Breast epithelium (tissue), 4 donors: ENCODE measurements at places on chromosomes 6 and 20. TPM values are rescaled to one million over a fixed set of nuclear protein-coding genes. Genes with fewer than 3 reads are reported as not detected.

GRCh38 chr6:120214088-120214499 is 864.5 kb upstream of the MAN1A1 start:
- H3K4me3 ChIP-seq: no peak overlapping the region
- DNase-seq: no peak
- H3K4me1 ChIP-seq: no peaks in the 10 kb centered on the region
- no peak overlapping the region for H3K27ac ChIP-seq
- H3K36me3 ChIP-seq: no peaks in the 10 kb centered on the region

DNA sequence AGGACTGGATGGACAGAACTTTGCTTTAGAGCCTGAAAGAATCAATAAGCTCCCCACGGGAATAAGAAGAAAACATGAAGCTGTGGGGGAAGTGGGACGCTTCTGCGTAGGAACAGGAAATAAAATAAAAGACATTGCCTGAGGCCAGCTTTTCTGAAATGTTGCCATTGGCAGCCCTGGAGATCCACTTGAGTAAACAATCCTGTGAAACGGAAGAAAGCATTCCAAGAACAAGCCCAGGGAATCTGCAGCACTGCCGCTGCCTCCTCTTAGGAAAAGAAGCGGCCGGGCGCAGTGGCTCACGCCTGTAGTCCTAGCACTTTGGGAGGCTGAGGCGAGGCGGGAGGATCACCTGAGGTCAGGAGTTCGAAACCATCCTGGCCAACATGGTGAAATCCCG is 182.3 kb upstream of the RALGAPA2 start:
- DNase-seq: no peak
- no peaks in the 10 kb centered on the region for H3K36me3 ChIP-seq
- H3K27ac ChIP-seq: no peak overlapping the region
- H3K27me3 ChIP-seq: peaks cover 3% of the 10 kb centered on the region
- no peaks in the 10 kb centered on the region for H3K4me1 ChIP-seq
- no peak overlapping the region for H3K4me3 ChIP-seq

DNA sequence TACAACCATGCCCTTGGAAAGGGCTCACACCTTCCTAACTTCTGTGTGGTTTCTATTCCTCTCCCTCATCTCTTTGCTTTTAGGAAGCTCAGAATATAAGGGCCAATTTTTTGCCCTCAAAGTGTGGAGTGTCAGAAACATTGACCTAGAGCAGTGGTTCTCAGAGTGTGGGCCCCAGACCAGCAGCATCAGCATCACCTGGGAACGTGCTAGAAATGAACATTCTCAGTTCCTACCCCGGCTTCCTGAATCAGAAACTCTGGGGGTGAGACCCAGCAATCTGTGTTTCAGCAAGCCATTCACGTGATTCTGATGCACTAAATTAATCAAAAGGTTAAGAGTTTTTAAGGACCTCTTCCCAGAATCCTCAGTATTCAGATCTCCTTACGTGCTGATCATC is 47.9 kb upstream of the IL17A start:
- H3K4me1 ChIP-seq: no peaks in the 10 kb centered on the region
- no peak overlapping the region for H3K27ac ChIP-seq
- H3K4me3 ChIP-seq: no peak overlapping the region
- no peak for DNase-seq
- no peaks in the 10 kb centered on the region for H3K27me3 ChIP-seq

- H3K36me3 ChIP-seq: no peaks in the 10 kb centered on the region
- no peaks in the 10 kb centered on the region for H3K27me3 ChIP-seq
- H3K4me1 ChIP-seq: peaks cover 2% of the 10 kb centered on the region
- no peak for DNase-seq
- no peak overlapping the region for H3K4me3 ChIP-seq
Measured at GRCh38 chr6:113381959-113382358, 475.2 kb upstream of the MARCKS start.

DNA sequence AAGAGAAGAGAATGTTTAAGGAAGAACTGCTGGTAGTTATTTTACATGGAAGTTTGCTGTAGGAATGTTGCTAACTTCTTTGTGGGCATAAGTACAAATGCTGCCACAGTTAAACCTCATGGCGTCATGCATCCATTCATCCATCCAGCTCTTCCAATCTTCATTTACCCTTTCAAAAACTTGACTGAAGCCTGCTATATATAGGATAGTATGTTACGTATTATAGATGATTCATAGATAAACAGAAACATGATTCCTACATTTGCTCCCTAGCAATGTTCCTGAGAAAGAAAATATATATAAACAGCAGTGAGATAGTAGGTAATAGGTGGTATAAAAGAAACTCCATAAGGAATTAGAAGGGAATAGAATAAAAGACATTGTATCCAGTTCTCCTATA is 93.7 kb downstream of the NDUFAF5 start:
- H3K27me3 ChIP-seq: no peaks in the 10 kb centered on the region
- H3K36me3 ChIP-seq: no peaks in the 10 kb centered on the region
- no peak overlapping the region for H3K27ac ChIP-seq

DNA sequence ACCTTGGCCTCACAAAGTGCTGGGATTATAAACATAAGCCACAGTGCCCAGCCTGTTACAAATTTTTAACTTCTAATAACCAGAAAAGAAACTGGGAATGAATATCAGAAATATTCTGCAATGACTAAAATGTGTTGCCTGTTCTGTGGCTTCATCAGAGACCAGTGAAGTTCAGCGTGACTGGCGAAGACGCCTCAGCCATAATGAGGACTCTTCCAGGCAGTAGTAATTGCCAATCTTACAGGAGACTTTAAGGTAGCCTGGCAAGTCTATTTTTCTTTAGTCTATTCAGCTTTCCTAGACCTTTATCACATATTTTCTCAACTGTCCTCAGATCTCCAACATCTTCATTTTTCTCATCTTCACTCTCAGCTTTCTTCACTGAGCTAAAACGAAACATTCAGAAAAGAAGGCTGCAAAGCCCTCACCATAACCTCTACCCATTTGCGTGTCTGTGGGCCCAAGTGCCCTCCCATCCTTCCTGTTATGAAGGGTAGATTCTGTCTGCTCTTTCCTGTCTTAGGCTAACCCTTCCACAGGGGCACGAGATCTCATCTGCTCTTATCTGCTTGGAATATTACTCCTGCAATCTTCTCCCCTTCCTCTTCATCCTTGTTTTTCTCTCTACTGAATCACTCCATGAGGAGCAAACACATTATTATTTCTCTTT is 42.0 kb upstream of the OLIG3 start:
- H3K4me1 ChIP-seq: no peaks in the 10 kb centered on the region
- H3K27ac ChIP-seq: no peak overlapping the region
- H3K4me3 ChIP-seq: no peak overlapping the region
- no peak for DNase-seq
- no peaks in the 10 kb centered on the region for H3K27me3 ChIP-seq

GRCh38 chr6:114176726-114177125 is 166.1 kb downstream of the HS3ST5 start:
- H3K27ac ChIP-seq: no peak overlapping the region
- no peak for DNase-seq
- no peak overlapping the region for H3K4me3 ChIP-seq
- H3K36me3 ChIP-seq: no peaks in the 10 kb centered on the region

DNA sequence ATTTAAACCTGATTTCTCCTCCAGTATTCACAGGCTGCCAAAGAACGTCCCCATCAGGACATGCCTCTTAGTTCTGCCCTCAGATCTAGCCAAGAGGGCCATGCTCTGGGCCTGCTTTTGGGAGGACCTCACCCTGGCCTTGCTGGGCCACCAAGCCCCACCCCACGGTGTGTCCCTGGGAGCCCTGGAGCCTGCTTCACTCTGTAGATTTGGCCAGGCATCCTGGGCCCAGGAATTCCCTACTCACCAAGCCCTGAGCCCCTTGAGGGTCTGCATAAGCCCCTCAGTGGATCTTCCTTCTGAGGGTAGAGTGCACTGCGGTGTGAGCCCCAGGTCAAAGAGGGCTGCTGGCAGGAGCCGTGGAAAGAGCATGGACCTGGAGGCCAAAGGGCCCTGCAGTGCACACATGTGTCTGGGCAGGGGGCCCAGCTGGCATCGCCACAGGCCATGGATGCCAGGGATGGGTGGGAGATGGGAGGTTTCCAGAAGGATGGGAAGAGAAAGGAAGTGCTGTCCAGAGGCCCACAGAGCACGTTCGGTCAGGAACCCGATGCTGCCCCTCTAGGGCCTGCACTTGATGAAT is 98.0 kb downstream of the DACT2 start:
- DNase-seq: peak; percentile 32
- no peaks in the 10 kb centered on the region for H3K36me3 ChIP-seq
- H3K4me3 ChIP-seq: no peak overlapping the region
- peaks cover 6% of the 10 kb centered on the region for H3K4me1 ChIP-seq

DNA sequence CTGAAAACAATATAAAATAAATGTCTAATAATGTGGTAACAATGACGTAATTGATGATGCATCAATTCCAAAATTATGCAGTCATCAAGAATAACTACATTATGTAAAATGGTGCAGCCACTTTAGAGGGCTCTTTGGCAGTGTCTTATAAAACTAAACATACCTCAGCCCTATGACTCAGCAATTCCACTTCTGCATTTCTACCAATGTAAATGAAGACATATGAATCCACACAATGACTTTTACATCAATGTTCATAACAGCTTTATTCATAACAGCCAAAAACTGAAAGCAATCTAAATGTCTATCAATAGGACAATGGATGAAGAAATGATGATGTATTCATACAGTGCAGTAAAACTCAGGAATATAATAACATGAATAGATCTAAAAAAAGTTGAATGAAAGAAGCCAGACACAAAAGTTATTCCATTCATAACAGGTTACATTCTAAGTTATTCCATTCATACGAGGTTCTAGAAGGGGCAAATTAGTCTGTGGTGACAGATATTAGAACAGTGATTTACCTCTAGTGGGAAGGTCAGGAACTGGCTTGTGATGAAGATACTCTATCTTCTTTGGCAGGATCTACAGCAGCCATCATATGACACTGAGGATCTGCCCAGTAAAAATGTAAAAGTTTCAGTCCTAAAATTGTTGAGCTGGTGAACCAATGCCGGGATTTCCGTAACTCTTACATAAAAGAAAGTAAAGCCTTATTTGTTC is 396.1 kb downstream of the PLCB1 start:
- H3K4me3 ChIP-seq: no peak overlapping the region
- H3K27ac ChIP-seq: no peak overlapping the region
- no peaks in the 10 kb centered on the region for H3K36me3 ChIP-seq
- H3K27me3 ChIP-seq: no peaks in the 10 kb centered on the region

DNA sequence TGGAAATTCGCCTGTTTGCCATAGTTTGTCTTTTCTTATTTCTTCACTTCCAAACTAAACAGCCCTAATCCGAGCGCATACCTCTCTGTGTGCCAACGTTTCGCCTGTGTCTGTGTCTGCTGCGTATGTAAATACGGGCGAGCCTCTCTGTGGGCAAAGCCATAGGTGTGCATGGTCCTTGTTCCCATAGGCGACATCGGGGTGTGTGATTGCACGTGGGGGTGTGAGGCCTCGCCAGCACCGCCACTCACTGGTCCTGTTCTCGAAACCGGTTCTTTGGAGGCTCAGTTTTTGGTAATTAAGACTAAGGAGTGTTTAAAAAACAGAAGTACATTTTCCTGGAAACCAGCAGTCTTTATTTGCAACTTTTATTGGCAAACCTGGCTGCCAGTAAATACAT is 6.0 kb upstream of the FOXC1 start:
- no peaks in the 10 kb centered on the region for H3K36me3 ChIP-seq
- no peak overlapping the region for H3K27ac ChIP-seq
- H3K4me1 ChIP-seq: no peaks in the 10 kb centered on the region
- H3K27me3 ChIP-seq: peaks cover 44% of the 10 kb centered on the region
- DNase-seq: no peak

- no peak overlapping the region for H3K27ac ChIP-seq
- no peak for DNase-seq
- no peaks in the 10 kb centered on the region for H3K36me3 ChIP-seq
- no peaks in the 10 kb centered on the region for H3K27me3 ChIP-seq
Measured at GRCh38 chr20:33621717-33622400, 40.3 kb upstream of the C20orf144 start.

- no peak overlapping the region for H3K4me3 ChIP-seq
- DNase-seq: no peak
- no peaks in the 10 kb centered on the region for H3K4me1 ChIP-seq
- H3K27ac ChIP-seq: no peak overlapping the region
- H3K36me3 ChIP-seq: no peaks in the 10 kb centered on the region
Measured at GRCh38 chr6:51112731-51113130, 294.1 kb downstream of the TFAP2B start.

GRCh38 chr20:30168025-30168799 is 1089.3 kb upstream of the DEFB115 start:
- DNase-seq: no peak
- H3K27ac ChIP-seq: no peak overlapping the region
- no peak overlapping the region for H3K4me3 ChIP-seq
- no peaks in the 10 kb centered on the region for H3K27me3 ChIP-seq

GRCh38 chr6:84892671-84893070 is 128.3 kb upstream of the TBX18 start:
- no peak overlapping the region for H3K27ac ChIP-seq
- H3K36me3 ChIP-seq: no peaks in the 10 kb centered on the region
- no peak overlapping the region for H3K4me3 ChIP-seq
- H3K4me1 ChIP-seq: no peaks in the 10 kb centered on the region
- DNase-seq: no peak
- H3K27me3 ChIP-seq: no peaks in the 10 kb centered on the region

DNA sequence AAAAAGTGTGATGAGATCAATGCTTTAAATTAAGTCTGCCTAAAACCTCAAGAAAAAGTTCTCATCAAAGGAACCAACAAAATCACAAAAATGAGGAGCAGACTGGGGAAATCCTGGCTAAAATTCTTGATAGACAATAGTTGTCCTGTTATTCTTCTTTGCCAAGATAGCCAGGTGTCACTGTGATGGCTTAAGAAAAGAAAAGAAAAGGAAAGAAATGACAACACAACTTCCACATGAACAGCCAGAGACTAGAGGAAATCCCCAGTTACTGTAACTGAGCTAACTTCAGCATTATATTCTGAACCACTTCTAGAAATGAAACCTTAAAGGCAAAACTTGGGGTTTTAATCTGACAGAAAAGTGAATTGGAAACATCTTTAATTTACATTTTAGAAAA is 129.6 kb downstream of the CD24 start:
- H3K4me3 ChIP-seq: no peak overlapping the region
- H3K4me1 ChIP-seq: no peaks in the 10 kb centered on the region
- H3K36me3 ChIP-seq: no peaks in the 10 kb centered on the region
- DNase-seq: no peak
- H3K27me3 ChIP-seq: no peaks in the 10 kb centered on the region

KIF13A gene
- 60.4 TPM for total RNA-seq

FAXC gene
- total RNA-seq: 5.2 TPM

FAM83D gene
- 0.33 TPM for total RNA-seq

HDGFL1 gene
- not detected for total RNA-seq

C20orf144 gene
- 0.29 TPM for total RNA-seq

LBP gene
- total RNA-seq: 15.0 TPM

CST2 gene
- total RNA-seq: not detected

RNF217 gene
- total RNA-seq: 41.0 TPM

ATP5F1E gene
- 31.4 TPM for total RNA-seq
